ENCODE measurements at places on chromosomes 7 and 10.
A peak's percentile ranks its signal among the peaks of the same experiment; 100 is the strongest.

GRCh38 chr10:55500931-55501559 lies 700.0 kb upstream of the PCDH15 start:
- peak; percentile 4 for DNase-seq

DNA sequence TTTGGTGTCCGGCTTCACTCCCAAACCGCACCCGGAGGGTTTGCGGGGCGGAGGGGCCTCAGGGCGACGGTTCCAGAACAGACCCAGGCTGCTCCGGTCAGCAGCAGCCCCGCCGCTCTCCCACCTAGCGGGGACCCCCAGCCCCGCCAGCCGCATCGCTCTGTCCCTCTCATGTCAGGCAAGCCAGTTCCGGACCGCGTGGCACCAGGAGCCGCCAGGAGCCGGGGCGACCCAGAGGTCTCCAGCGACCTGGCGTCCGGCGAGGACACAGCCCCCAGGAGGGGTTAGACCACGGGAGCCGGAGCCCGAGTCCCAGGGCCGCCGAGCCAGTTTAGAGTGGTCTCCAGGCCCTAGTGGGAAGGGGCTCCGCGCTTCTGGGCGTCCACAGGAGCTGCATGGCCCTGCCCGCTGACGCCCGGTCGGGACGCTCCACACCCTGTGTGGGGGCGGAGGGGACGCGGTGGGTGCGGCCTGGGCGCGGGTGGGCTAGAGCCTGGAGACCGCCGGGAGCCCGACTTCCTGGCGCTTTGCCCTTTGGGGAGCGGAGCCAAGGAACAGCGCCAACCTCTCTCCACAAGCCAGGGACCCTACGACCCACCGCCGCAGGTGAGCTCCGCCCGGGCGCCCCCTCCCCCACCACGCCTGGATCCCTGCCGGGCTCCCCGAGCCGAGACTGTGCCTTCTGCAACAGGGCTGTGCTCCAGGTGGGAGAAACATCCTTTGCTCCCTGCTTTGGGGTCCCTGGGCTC lies 43.4 kb downstream of the ZNF117 start:
- DNase-seq = no peak

DNA sequence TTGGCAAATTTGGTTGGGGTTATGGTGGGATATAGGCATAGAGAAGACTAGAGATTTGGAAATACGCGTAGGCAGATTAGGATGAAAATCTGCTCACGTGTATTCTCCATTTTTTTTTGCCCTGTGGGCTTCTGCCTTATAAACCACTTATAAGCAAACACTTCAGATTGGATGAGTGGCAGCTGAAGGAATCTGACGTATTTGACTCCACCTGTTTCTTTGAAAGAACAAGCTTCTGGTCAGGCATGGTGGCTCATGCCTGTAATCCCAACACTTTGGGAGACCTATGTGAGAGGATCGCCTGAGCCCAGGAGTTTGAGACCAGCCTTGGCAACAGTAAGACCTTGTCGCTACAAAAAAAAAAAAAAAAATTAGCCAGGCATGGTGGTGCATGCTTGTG lies 5.1 kb downstream of the STK31 start:
- DNase-seq = no peak

DNA sequence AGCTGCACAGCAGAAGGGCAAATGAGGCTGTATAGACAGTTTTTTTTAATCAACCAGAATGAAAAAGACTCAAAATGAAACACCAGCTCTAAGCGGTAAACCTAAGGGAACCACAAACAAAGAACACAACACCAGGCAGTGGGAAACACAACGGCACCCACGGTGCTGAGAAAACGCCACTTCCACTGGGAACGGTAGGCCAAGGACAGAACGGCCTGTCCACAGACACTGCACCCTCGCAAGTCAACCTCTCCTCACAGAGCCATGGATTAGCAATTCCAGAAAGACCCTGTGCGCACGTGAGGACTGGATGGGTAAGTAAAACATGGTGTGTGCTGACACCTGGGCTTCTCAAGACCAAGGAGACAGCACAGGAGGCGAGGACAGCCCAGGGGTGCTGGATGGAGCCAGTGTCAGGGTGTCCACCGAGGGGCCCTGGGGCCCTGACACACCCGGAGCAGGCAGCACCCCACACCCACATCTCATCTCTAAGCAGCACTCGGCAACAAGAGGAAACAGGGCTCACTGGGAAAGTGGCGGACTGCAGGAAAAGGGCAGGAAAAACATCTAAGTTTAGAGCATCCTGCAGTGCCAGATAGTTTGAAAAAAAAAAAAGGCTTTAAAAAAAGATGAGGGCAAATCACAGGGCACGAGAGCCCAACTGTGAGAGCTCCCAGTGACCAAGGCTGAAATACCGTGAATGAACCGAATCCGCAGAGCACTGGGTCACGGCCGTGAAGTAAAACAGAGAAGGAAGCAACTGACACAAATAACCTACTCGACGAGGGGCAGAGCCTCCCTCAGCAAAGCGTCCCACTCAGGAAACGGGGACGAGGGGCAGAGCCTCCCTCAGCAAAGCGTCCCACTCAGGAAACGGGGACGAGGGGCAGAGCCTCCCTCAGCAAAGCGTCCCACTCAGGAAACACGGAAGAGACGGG lies 120.2 kb downstream of the MAD1L1 start:
- DNase-seq = no peak

DNA sequence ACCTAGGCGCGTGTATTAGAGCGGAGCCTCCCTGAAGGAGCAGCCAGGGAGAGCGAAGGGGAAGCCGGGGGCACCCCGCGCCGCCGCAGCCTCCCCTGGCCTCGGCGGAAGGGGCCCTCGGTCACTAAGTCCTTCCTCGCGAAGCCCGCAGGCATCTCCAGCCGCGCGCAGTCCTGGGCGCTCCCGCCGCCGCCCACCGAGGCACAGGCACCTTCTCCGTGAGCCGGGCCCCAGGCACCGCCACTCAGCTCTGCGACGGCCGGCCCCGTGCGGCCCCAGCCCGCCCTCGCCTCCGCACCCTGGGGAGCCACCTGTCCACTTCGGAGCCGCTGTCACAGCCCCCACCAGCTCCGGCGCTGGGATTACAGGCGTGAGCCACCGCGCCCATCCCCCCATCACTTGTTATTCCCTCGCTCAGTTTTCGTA lies 80.8 kb downstream of the ZNF467 start:
- DNase-seq = no peak

GRCh38 chr7:134954197-134955082 lies 31.9 kb upstream of the AGBL3 start:
- peak; percentile 66 for DNase-seq

DNA sequence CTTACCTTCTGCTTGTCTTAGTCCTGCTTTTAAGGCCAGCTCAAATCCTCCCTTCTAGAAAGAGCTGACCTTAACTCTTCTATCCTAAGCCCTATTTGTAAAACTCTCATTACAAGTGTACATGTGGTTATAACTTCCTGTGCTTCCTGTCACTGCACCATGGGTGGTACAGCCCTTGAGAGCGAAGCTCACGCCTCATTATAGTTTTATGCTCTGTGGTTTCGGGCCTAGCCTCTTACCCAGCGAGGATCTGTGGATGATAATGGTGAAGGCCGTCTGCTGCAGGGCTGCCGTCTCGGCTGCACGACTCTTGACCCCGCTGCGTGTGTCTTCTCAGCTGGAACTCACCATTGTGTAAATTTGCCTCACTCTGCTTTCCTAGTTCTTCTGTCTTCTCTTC lies 74.6 kb downstream of the CUL1 start:
- no peak for DNase-seq

DNA sequence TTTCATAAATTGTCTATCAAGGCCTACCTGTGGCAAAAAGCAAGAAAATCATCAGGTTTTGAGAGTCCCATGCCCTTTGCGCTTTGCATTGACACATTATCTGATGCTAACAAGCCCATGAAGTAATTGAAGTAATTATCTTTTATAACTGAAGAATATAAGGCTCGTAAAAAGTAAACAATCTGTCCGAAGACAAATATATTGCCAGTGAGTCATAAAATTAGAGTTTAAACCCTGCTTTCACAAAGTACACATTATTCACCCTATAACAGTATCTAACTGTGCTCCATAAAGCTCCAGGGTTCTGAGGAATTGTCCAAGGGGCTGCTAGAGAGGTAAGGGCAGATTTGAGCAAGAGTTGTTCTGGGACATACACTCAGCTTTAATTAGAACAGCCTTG lies 102.3 kb upstream of the PPP1R3A start:
- peak; percentile 71 for DNase-seq

- peak; percentile 83 for DNase-seq
These were observed at the start of gene NDUFB8 for GRCh38 chr10:100529475-100530298. NDUFB8 (minus strand) TSS chr10:100529871; CDS start chr10:100529851, 20 bp downstream.

GRCh38 chr10:91040343-91040742 lies 119.5 kb upstream of the ANKRD1 start:
- no peak for DNase-seq

DNA sequence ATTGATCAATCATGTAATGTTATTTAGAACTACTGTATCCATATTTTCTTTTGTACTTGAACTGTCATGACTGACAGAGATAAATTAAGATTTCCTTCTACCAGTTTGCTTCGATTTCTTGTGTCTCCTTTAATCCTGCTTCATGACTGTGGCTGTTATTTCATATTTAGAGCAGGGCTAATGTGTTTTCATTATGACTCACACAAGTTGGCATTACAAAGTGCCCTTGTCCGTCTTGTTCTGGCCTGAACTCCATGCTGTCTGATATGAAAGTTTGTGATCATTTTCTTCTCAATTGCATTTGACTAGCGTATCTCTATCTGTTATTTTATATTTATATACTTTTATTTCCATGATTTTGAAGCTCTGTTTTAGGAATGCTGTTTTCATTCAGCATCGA lies 344.1 kb upstream of the PRKCQ start:
- peak; percentile 58 for DNase-seq

DNA sequence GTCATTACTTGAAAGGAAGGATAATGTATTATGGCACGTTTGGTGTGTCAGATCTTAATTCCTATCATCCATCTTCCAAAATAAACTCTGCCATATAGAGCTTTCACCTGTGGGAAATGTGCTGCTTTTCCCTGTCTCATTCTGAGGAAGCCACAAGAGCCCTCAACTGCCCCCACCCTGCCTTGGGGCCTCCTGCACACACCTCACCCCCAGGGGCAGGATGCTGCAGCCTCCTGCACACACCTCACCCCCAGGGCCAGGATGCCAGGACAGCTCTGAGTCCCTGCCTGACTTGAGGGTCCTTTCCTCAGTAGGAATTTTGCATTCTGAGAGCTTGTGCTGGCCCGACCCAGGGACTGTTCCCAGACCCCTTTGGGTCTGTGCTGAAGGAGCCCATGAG lies 67.1 kb downstream of the COL13A1 start:
- no peak for DNase-seq

GRCh38 chr7:118845791-118846190 lies 621.3 kb downstream of the ANKRD7 start:
- no peak for DNase-seq

GRCh38 chr10:15719899-15720634 lies at the start of gene ITGA8:
ITGA8 (minus strand) TSS chr10:15719922; CDS start chr10:15719771, 151 bp downstream.
- no peak for DNase-seq

DNA sequence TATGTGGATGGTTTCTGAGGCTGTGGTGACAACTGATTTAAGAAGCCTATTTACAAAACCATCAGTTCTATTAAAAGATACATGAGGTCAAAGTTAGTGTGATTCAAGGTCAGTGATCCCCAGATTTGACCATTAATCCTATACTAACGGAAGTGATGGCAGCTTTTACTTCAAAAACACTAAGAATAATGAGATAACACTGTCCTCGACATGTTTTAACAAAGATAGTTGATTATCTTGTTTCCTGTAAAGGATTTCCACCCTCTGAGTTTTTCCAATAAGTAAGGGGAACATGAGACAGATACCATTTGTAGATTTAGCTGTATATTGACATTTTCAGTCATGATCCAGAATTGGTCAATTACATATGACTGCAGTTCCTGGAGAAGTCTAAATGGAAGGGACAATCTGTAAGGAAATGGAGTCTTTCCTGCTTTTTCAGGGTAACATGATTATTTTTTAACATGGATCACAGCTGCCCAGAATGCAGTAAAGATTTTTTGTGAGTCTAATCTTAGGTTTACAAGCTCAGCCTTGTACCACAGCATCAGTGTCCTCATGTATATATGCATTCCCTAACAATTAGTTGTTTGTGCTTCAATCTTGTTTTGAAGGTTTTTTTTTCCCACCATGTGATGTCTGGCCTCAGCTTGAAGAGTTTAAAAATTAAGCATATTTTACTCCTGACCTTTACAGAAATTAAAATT lies 188.0 kb downstream of the PPP1R9A start:
- peak; percentile 37 for DNase-seq

DNA sequence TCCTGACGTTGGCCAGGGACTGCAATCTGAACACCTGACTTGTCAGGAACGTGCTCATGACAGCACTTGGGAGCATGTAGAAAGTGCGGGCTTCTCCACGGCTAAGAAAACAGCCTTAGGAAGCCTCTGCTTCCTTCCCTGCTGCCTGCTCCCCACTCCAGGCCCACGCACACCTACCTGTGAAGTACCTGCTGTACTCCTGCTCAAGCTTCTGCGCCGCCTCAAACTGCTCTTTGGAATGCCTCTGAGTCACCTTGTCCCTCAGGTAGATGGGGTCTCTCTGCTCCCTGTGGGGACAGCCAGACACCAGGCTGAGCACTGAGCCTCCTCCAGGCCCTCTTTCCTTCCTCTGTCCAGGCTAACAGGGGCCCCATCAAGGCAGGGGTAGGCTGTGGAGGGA lies 132.7 kb downstream of the DLG5 start:
- no peak for DNase-seq

DNA sequence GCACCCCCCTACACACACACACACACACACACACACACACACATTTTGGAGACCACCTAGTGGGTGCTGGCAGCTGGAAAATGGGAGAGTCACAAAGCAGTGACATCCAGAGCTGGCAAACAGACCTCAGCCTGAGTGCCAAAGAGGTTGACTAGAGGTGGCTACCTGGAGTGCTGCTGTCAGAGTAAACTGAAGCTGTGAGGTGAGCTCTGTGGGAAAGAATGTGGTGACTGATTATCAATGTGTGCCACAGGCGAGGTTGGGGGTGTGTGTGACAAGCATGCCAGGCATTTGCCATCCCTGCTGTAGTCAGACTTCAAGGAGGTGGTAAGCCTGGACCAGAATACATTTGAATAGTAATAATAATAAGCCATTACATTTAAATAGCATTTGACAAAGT lies 120.6 kb downstream of the SLIT1 start:
- DNase-seq = no peak

GRCh38 chr7:87567052-87567451 lies 33.6 kb downstream of the ABCB1 start:
- DNase-seq = no peak

GRCh38 chr10:61791216-61791615 lies 110.3 kb upstream of the ARID5B start:
- DNase-seq = no peak

DNA sequence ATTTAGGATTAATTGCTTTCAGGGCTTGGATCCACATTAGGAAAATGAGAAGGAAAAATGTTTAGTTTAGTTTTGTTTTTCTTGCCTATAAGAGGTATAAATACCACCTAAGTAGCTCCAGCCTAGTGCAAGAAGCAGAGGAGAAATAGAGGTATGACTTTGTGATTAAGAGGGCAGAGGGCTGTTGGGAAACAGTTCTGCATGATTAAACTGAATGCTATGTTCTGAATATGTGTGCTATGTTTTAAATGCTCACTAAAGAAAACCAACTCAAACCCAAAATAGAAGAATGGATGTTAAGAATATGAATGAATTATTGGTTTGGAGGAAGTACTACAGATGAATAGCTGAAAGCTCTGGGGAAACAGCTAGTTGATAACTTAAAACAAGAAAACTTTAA lies 7.6 kb downstream of the CALCR start:
- no peak for DNase-seq
